ENCODE measurements at places on chromosomes 16 and 17. TPM values are rescaled to one million over a fixed set of nuclear protein-coding genes. Genes with fewer than 3 reads are reported as not detected.

YPEL3 gene
- 260 TPM for total RNA-seq

CES1 gene
- 0.59 TPM for total RNA-seq

AHSP gene
- not detected for total RNA-seq

RAB11FIP3 gene
- 45.5 TPM for total RNA-seq

MT1A gene
- not detected for total RNA-seq

GSPT1 gene
- total RNA-seq: 92.8 TPM

NDUFB10 gene
- 40.0 TPM for total RNA-seq

PRAC1 gene
- not detected for total RNA-seq

KRTAP1-1 gene
- total RNA-seq: not detected

ABAT gene
- 10.4 TPM for total RNA-seq

Measured in naive thymus-derived CD4-positive, alpha-beta T cell (primary cell).